ENCODE measurements at places on chromosomes 5 and 9. TPM values are rescaled to one million over a fixed set of nuclear protein-coding genes. Genes with fewer than 3 reads are reported as not detected.

ZFYVE16 gene
- total RNA-seq = 37.6 TPM

RELL2 gene
- 1.5 TPM for total RNA-seq

NDFIP1 gene
- 56.5 TPM for total RNA-seq

SPATA31C1 gene
- not detected for total RNA-seq

C5orf34 gene
- total RNA-seq = 1.2 TPM

SHOC1 gene
- total RNA-seq = not detected

ARHGEF28 gene
- 9.4 TPM for total RNA-seq

TERT gene
- total RNA-seq = not detected

HAND1 gene
- total RNA-seq = not detected

Data from mesenteric fat pad (tissue), 1 donor.